ENCODE measurements at places on chromosomes 4 and X.
A peak's percentile ranks its signal among the peaks of the same experiment; 100 is the strongest.

- no peak for DNase-seq
Observed at GRCh38 chr4:93065790-93066189, 762.0 kb downstream of the GRID2 start.

DNA sequence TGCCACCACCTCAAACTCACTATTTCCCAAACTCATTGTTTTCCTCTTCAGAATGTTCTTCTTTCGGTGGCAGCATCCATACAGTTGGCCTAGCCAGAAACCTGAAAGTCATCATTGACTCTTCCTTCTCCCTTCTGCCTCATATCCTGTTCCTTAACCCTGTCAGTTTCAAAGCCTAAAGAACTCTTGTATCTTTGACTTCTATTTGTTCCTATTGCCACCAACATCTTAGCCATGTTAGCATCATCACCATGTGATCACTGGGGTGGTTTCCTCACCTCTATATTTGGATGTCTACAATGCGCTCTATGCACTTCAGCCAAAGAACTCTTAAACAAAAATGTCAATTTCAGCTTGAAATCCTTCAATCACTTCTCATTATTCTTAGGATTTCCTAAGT, 29.0 kb downstream of the DDX60L start:
- no peak for DNase-seq

GRCh38 chr4:102687982-102688433, 72.8 kb downstream of the MANBA start:
- no peak for DNase-seq

DNA sequence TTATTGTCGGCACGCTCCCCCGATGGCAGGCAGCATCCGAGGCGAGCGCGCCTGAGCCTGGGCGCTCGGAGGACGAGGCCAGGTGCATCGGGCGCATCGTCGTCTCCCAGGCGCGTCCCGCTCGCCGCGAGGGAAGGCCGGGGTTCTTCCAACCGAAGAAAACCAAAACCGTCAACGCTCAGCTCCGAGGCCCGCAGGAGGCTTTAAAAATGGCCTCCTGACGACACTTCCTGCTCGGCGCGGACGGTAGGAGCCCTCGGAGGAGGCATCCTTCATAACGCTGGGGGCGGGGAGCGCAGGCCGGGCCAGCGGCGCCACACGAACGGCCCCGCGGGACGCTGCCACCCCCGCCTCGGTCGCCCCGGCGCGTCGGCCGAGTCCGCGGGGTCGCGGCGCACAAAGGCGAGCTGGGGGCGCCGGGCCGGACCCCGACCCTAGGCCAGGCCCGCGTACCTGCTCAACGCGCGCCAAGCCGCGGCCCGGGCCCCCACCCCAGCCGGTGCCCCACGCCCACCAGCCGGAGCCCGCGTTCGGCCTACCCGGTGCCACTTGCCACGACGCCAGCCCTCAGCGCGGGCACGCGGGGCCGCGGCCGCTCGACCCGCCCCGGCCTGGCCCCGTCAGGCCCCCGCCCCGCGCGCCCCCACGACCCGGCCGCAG, 501 bp downstream of the ZNF518B start:
- peak; percentile 54 for DNase-seq

DNA sequence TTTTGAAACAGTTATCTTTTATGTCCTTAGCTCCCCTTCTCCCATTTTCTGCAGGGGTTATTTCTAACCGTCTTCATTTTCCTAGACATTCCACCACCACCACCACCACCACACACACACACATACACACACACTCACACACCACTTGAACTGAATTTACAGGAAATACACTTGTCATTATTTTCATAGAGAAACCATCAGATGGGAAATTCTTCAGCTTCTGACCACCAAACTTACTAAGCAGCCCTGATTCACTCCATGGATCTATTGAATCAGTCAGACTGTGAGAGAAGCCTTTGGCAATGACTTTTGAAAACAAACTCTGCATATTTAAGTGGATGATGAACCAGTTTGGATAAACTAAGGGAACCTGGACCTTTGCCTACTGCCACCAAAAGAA, 210.1 kb upstream of the NHS start:
- no peak for DNase-seq

- no peak for DNase-seq
Observed at GRCh38 chrX:73366696-73367095, 80.2 kb upstream of the CDX4 start.

DNA sequence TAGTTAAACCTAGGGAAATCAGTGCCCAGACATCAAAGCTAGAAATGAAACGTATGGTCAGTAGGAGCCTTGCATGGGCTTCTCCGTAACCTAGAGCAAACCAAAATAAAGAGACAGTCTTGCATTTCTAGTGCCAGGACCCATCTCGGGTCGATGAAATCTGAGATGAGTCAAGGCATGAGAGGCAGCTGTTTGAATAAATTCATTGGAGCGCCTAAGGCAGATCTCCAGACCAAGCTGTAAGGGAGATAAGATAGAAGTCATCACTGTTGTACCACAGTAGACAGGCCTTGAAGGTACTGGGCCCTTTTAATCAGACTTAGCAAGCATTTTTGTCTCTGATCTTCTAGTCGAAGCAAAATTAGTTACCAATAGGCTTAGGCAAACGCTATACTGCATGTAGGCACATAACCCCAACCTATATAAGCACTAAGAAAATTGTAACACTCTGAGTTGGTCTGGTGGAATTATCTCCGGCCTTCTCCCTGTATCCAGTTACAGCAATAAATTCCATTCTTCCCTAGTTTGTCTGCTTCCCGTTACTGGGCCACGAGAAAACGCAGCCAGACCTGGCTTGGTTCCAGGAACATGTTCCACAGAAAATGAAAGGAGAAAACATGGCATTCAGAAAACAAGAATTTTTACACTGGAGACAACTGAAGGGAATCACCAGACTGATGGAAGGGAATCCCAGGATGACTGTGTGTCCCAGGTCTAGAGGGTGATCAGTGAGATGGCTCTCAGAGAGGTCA, 21.1 kb upstream of the PAPSS1 start:
- no peak for DNase-seq

DNA sequence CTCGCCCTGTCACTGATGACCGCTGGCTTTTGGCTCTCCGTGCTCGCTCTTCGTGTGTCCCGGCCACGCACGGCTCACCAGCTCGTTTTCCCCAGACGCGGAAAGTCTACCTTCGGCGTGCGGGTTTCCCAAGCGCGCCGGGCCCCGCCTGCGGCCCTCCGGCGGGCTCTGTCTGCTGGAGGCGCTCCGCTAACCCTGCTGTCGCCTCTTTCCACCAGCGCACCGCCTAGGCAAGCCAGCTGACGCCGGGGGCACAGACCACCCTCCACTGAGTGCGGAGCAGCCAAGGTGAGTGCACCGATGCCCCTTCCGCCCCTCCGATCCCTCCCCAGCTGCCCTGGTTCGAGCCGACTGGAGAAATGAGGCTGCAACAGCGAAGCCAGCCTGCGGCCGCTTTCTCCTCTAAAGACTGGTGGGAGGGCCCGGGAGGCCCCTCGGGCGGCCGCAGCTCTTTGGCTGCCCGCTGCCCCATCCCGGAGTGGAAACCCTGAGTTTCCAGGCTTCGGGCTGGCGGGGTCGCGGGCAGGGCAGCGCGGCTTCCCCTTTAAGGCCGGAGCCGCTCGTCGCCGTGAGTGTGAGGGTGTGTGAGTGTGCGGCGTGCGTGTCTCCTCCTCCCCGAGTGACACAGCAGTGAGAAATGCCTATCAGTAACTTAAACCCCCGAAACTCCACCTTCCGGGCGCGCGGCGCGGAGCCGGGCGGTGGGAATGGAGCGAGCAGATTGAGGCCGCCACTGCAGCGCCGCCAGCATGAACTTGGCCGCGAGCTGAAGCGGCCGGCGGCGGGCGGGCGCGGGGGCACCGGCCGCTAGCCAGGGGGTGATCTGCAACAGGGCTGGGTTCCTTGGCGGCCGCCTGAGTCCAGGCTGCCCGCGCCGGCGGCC, at the start of gene MAMLD1:
Gene MAMLD1, plus strand, starts transcription at position 719 of the 883 bp plus-strand sequence. CDS start 82,200 bp downstream, outside the sequence.
- DNase-seq = peak; percentile 79

DNA sequence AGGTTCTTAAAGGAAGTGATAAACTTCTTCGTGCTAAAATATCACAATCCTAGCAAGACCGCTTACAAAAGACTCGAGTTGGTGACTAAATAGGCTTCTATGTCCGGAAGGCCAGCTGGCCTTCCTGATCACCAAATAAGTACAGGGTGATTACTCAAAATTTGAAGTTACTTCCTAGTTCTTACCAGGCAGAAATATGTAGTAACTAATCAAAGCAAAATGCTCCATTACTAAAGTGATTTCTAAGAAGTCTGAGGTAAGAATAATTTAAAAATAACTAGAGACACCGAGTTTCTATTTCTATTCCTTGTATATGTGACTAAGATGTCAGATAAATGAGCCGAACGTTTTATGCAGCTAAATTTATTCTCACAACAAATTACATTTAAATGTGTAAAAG, 62.2 kb downstream of the NSUN7 start:
- no peak for DNase-seq

DNA sequence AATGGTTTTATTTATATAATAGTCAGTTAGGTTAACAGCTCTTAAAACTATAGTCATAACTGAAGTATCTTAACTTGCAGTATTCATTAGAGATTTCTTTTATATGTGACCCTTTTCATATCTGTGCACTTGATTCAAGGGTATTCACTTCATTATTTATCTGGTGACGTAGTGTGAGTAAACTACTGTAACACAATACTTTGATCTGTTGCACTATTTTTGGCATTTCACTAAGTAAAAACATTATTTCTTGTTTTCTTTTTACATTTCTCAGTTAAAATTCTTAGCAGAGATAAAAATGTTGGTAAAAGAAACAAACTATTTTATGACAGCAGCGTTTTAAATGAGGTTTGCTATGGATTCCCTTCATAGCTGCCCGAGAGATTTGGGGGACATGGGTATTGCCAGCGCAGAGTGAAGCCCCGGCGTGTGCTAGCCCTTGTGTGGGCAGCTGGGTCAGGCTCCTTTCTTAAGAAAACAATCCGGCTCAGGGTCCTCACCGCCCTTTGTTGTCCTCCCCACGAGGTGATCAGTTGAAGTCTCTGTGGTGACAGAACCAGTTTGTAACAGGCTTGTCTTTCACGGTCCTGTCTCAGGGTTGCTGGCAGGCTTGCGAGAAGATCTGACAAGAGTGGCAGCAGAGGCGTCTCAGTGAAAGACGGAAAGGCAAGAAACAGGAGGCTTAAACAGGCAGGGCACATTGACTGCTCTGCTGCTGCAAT, 293.4 kb downstream of the BMPR1B start:
- no peak for DNase-seq

Measured in AG08396 (cell line).